ENCODE measurements at places on chromosomes 1 and 21. TPM values are rescaled to one million over a fixed set of nuclear protein-coding genes. Genes with fewer than 3 reads are reported as not detected.

The NPL gene
- polyA plus RNA-seq, result 4.9 TPM

The NBPF4 gene
- not detected for polyA plus RNA-seq

The MROH7 gene
- not detected for polyA plus RNA-seq

The SERINC2 gene
- 254 TPM for polyA plus RNA-seq

The SPRR2E gene
- 6.7 TPM for polyA plus RNA-seq

The NUDT4B gene
- polyA plus RNA-seq, result 8.7 TPM

The HTR6 gene
- not detected for polyA plus RNA-seq

The TEDDM1 gene
- not detected for polyA plus RNA-seq

The SHISAL2A gene
- polyA plus RNA-seq, result not detected

The SPATA21 gene
- 0.04 TPM for polyA plus RNA-seq

The DDI2 gene
- 12.6 TPM for polyA plus RNA-seq

The MTARC1 gene
- polyA plus RNA-seq, result 2.1 TPM

The HHAT gene
- 4.7 TPM for polyA plus RNA-seq

The THEM5 gene
- polyA plus RNA-seq, result 0.18 TPM

The PDZK1IP1 gene
- 29.2 TPM for polyA plus RNA-seq

The BACE2 gene
- 130 TPM for polyA plus RNA-seq

The RNU1-4 gene
- polyA plus RNA-seq, result not detected

The S100A7A gene
- polyA plus RNA-seq, result 0.01 TPM

The PDE4B gene
- 0.29 TPM for polyA plus RNA-seq

The CZIB gene
- polyA plus RNA-seq, result 48.8 TPM

The KAZN gene
- polyA plus RNA-seq, result 5.8 TPM

The GNAT2 gene
- 0.23 TPM for polyA plus RNA-seq
